ENCODE measurements at places on chromosomes 1 and 21. TPM values are rescaled to one million over a fixed set of nuclear protein-coding genes. Genes with fewer than 3 reads are reported as not detected.

GRCh38 chr1:223815020-223815853 lies 30.5 kb downstream of the TP53BP2 start:
- no peak for DNase-seq

- DNase-seq = no peak
Observed at GRCh38 chr1:196544617-196545016, 63.6 kb downstream of the KCNT2 start.

DNA sequence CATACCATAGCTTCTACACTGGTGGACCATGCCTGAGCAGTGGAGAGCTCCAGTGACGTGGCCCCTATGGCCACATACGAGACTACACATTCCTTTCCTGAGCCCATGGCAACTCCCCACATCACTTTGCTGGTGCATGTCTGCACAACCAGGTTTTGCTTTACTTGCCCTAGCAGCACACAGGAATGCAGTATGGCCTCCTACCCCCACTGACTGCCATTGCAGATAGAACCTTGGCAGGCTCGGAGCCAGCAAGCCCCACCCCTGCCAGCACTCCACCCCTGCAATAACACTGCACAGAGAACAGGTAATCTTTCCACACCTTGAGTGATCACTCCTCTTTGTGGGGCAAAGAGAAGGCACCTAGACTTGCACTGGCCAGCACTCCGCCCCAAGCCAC lies 531.9 kb upstream of the CAMK1G start:
- DNase-seq = no peak

DNA sequence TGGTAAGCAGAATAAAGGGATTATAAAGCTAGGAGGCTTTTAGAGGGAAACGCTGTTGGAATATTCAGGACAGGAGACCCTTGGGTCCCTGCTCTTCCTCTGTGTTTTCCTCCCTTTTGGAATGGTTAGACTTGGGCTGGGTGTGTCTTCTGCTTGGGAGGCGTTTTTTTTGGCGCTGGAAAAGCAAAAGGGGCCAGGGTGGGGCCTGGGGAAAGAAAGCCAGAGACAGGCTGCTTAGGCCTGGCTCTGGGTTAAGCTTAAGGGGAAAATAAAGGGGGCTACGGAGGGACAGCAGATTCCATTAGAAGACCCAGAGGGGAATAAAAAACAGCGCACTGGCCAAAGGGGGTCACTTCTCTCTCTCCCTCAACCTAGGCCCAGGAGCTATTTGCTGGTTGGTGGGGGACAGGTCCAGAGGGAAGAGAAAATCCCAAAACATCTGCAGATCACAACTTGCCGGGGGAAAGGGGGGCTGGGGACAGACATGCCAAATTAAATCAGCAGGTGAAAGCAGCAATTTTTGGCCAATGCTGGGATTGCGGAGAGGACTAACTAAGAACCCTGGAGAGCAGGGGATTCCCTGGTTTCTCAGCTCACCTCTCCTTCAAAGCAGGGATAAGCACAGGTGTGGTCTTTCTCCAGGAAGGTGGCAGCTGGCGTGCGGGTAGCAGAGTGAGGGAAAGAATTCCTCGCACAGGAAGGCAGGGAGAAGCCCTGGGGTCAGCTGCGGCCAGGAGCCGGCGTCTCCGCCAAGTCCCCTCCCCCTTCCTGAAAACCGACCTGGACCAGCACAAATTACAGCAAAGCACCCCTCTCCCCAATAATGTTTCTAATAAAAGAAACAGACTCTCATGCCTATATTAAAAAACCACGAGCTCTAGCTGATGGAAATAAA lies 82.2 kb upstream of the AK4 start:
- peak; percentile 43 for DNase-seq

The ACTRT2 gene
- total RNA-seq = not detected

The VSIG8 gene
- total RNA-seq = not detected

DNA sequence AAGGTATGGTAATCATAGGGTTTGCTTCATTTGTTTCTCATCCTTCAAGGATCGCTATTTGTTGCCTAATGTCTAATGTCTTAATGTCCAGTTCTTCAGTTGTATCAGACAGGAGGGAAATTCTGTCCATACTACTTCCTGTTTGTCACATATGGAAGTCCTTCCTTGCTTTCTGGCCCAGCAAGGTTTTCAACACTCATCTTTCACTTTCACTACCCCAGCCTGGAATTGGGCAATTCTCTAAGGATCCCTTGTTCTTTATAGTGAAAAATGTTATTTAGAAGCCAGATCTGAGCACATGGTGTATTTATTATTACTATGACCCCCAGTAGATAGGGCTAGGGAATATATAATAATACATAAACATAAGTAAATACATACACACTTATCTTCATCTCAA lies 50.6 kb upstream of the SLC35A3 start:
- no peak for DNase-seq

DNA sequence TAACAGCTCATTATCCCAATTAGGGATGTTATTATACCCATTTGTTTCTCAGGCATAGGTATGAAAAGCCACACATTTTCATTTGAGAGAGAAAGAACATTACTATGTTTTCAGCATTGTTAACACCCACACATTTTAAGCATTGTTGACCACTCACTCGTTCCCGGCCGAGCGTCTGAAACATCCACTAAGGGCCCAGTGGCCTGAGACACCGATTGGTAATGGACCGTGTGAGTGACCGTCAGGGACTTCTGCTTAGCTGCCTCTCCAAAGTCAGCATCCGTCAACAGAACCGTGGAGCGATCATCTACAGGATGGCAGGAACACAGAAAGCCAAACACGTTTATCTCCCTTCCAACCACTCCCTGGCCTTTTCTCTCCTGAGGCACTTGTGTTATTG lies 184.6 kb downstream of the PCP4 start:
- no peak for DNase-seq

- DNase-seq = no peak
Observed at GRCh38 chr1:205453466-205453865, 2.4 kb downstream of the BLACAT1 start.

The NMNAT2 gene
- total RNA-seq = not detected

DNA sequence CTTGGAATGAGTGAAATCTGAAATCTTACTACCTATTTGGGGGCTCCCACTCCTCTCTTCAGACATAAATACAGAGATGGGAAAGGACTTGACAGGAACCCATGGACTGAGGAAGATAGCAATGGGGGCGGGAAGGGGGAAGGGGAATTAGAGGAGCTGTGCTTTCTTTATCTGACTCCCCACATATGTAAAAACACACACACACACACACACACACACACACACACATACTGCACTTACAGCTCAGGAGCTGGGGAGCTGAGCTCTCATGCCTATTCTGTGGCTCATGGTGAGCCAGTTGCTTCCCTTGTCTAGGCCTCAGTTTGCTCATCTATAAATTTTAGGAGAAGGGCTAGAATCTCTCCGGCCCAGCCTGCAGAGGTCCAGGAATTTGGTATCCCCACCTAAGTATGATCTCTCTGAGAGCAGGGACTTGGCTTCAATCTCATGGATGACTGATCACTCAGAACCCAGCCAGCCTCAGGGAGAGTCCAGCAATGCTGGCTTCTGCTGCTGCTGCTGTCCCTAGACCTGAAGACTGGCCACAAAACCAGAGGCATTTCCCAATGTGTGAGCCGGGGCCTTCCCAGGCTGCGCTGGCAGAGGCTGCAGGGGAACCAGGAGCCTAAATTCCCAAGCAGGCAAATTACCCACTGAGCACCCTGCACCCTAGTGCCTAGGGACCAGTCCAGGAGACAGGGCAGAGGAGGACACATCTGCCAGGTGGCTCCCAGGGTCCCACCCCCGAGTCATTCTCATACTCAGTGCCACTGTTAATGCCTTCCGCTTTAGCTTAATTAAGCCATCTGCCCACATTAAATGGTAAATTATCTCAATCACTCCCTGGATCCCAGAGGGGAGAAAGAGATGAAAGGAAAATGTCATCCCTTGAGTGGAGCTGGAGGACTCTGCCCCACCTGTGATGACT lies 57.5 kb upstream of the RBM15 start:
- DNase-seq = no peak

DNA sequence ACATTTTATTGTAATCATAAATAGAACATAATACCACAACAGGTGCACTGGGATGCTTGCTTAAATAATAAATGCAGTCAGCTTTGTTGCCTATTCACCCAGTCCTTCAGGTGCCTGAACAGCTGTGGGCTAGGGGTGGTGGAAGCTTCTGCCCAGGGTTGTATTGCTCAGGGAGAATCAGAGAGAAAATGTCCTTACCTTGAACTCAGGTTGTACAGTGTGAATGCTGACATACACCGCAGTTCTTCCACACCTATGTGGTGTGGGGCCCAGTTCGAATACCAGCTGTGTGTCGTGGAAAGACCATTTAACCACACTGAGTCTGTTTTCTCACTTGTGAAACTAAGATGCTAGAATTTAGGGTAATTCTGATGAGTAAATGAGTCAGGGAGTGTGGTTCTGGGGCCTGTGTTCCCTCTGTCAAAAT lies 115.7 kb upstream of the ATP1A1 start:
- no peak for DNase-seq

DNA sequence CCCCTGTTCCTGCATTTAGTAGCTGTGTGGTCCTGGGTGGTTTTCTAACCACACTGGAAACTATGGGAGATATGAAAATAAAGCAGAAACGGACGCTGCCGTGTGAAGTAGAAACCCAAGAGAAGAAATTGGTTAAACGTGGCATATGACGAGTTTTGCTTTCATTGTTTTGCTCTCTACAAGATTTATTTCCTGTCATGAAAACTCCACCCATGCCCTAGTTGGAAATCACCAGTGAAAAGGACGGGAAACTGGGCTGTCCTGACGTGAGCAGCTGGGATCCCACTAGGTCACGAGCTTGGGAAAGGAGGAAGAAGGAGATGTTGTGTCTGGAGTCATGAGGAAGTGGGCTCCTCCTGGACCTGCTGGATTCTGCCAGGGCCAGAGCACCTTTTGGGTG lies 120.8 kb upstream of the GADD45A start:
- no peak for DNase-seq

GRCh38 chr21:44092211-44092610 lies 15.0 kb upstream of the PWP2 start:
- no peak for DNase-seq

GRCh38 chr1:94350350-94350924 lies 67.8 kb upstream of the ABCD3 start:
- DNase-seq = no peak

The GCSAML gene
- total RNA-seq = not detected

DNA sequence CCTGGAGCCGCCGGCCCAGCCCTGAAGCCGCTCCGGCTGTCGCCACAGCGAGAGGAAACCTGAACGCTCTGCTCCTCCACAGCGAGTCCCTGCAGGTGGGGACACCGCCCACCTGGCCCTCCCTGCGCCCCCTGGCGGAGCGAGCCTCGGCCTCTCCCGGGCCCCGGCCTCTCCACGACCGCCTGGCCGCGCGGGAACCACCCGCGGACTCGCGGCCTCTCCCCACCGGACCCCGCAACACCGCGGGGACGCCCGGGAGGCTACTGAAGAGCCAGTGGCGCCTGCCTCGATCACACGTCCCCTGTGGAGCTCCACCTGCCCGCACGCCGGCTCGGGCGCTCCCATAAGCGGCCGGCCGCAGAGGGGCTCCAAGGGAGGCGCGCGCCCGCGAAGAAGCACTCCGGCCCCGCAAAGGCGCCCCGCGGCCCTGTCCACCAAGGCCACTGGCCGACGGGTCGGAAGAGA lies 109.6 kb downstream of the KCNN3 start:
- DNase-seq = peak; percentile 93

- DNase-seq = no peak
Observed at GRCh38 chr1:147626739-147627138, 43.6 kb downstream of the ACP6 start.

DNA sequence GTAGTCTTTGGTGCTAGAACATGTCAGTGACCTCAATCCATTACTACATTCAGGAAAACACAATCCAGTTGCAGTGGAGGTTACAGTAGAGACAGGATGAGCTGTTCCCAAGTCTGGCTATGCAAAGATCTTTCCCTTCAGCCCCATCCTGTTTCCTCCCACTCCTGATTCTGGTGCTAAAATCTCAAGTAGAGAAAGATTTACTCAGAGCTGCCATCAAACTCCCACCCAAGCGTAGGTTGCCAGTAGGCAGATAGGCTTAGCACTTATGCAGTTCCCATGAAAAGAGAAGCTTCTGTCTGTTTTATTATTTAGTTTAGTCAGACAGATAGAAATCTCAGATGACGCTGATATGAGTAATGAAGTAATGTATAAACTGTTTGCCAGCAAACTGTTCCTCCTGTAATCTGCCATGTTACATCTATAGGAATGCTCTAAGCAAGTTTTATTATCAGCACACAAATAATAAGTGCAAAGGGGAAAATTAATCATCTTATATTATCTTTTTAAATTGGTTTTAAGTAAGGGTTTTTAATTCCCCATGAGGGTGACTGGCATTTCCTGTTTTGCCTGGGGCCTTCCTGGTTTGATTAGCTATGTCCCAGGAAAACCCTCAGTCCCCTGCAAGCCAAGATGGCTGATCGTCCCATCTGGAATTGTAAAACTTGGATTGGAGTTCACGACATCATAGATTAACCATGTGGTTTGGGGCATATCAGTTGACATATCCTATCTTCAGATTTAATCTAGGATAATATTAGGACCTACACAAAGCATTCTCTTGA lies 188.3 kb upstream of the PALMD start:
- DNase-seq = no peak

DNA sequence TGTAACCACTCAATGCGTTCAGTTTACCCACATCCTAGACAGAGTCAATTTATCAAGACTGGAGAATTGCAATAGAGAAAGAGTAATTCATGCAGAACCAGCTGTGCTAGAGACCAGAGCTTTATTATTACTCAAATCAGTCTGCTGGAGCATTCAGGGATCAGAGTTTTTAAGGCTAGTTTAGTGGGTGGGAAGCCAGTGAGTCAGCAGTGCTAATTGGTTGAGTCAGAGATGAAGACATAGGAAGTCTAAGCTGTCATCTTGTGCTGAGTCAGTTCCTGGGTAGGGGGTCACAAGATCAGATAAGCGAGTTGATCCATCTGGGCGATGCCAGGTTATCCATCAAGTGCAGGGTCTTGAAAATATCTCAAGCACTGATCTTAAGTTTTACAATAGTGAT lies 499.6 kb downstream of the MRPL39 start:
- DNase-seq = no peak

The S100A1 gene
- total RNA-seq = not detected

GRCh38 chr1:150072959-150073358 lies 5.4 kb downstream of the VPS45 start:
- no peak for DNase-seq

- DNase-seq = no peak
Observed at GRCh38 chr1:93746021-93746812, 64.6 kb upstream of the BCAR3 start.

- DNase-seq = no peak
Observed at GRCh38 chr21:36791695-36792470, 93.0 kb downstream of the SIM2 start.

The TMEM61 gene
- total RNA-seq = not detected

The SIPA1L2 gene
- total RNA-seq = 2.1 TPM

- no peak for DNase-seq
Observed at GRCh38 chr1:14737561-14738094, 139.1 kb downstream of the KAZN start.

The RNF223 gene
- not detected for total RNA-seq

DNA sequence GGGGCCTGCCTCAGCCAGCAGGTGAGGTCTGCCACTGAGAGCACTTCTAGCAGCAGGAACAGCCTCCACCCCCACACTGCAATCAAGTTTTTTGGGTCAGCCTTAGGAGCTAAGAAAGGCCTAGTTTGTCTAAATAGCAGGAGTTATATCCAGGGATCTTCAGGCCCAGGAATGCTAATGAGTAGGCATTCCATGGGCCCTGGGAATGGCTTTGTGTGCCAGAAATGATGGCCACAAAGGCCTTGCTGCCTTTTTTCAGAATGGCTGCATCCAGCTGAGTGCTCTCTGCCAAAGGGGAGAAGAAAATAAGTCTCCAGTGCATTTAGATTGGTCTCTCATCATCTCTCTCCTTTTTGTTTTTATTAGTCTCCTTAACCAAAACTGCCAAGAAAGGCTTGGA lies 2.8 kb downstream of the MRTO4 start:
- DNase-seq = no peak
